ENCODE measurements at places on chromosomes 2 and 18.

DNA sequence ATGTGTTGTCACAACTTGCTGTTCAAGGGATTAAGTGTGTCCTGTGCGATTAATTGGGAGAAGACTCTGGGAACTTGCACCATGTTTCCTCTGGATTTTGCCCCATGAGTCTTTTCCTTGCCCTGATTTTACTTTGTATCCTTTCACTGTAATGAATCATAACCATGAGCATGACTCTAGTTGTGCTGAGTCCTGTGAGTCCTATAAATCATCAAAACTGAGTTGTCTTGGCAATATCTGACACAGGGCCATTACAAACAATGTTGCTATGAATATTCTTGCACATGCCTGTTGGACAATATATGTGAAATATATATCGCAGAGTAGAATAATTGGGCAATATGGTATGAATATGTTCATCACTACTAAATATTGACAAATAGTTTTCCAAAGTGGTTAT is 56.5 kb upstream of the COL5A2 start:
- peak; percentile 75 for DNase-seq

- DNase-seq = no peak
These were observed 40.2 kb downstream of the MBP start for GRCh38 chr18:77092104-77093066.

- DNase-seq = no peak
These were observed 711.4 kb upstream of the ACVR2A start for GRCh38 chr2:147133286-147133908.

DNA sequence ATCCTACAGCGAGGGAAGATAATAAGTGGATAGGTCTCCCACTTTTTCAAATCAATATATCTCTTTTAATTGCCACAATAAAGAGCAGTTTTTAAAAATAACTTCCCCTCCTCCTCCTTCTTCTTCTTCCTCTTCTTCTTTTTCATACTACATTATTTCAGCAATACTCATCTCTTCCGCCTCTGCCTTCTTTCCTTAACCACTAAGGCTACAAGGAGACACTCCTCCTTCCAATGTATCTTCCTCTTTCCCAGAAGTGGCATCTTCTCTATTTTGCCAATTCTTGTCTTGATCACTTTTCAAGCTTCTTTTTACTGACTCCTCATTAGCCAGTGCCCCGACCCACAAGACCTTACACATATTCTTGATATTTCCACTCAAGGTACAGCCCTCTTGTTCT is 546.6 kb upstream of the CHAC2 start:
- DNase-seq = no peak

GRCh38 chr2:128287780-128288735 is 30.6 kb downstream of the HS6ST1 start:
- no peak for DNase-seq

GRCh38 chr2:216535454-216535995 is 36.9 kb downstream of the RPL37A start:
- peak; percentile 92 for DNase-seq

- DNase-seq = peak; percentile 25
These were observed 18.8 kb upstream of the TSPYL6 start for GRCh38 chr2:54274781-54275242.

GRCh38 chr18:36089001-36089400 is 21.6 kb upstream of the RPRD1A start:
- DNase-seq = no peak

DNA sequence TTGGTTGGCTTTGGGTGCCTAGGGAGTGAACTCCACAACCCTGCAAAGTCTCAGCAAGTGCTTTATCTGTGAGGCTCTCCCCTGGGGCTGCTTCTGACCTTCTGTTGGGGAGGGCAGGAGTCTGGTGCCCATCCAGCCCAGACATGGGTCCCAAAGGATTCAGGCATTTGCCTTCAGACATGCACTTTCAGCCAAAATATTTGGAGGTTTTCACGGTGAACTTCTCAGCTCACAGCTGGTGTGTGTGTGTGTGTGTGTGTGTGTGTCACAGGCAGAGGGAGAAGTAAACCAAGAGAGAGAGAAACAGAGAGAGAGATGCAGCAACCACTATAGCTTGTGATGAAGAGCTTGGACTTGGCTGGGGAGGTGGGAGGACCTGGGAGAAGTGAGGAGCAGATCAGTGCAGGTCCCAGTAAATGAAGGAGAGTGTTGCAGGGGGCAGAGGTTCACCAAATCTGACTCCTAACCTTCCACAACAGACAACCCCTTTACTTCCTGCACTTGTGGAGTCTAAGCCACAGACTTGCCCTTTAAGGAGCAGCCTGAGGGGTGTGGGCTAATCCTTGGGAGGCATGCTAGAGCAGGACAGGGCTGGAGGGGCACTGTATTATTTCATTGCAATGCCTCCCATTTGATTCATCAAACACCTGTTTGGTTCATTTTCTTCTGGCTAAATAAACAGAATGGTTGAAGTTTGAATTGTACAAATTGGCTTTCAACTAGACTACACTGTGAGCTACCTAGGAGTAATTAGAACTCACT is 14.1 kb downstream of the SLC9A4 start:
- no peak for DNase-seq

GRCh38 chr2:224175538-224175937 is 136.5 kb upstream of the SERPINE2 start:
- no peak for DNase-seq

DNA sequence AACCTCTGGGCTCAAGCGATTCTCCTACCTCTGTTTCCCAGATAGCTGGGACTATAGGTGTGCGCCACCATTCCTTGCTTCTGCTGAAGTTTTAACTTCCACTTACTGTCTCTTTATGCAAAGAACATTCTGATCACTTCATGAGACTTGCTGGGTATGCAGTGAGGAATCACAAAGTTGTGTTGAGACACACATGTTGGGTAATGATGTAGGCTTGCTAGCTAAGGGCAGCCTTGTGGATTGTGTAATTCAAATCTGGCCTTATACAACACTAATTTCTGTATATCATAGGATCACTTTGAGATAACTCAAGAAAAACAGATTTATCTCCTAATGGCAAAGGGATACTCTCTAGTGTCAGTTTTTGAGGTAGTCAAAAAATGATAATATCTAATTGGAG is 24.2 kb downstream of the XRCC5 start:
- DNase-seq = no peak

DNA sequence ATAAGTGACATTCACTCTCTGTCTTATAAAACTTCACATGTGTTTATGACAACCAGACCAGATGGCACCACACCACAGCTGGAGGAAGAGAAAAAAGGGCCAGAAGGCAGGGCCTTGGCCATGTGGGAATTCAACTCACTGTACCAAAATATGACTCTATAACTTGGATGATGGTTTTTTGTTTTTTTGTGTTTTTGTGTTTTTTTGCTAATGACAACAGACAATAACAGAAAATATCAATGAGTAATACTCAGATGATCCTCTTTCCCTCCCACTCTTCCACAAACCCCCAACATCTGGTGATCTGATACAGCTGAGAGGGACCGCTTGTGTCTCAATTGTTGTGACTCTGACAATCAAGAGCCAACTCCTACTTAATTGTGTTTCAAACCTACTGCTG is 12.4 kb downstream of the NMI start:
- DNase-seq = no peak

GRCh38 chr2:34266908-34267697 is 668.0 kb upstream of the FAM98A start:
- DNase-seq = no peak

DNA sequence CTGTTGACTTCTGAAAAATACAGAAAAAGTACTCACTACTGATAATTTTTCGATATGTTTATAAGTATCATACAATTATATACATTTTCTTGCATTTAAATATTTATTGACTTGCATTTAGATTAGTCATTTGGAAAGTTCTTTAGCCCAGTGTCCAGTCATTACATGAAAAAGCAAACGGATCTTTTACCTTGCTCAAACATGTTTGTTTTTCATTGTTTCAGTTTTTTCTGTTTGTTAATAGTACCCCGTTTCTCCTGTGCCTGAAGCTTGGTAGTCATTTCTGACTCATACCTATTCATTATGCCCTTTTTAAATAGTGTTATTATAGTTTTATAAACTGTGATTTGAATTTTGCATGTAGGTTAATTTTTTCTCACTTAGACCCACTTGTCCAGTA is 28.1 kb downstream of the CEP192 start:
- DNase-seq = peak; percentile 55

GRCh38 chr18:22505141-22505591 is 87.5 kb upstream of the CTAGE1 start:
- peak; percentile 38 for DNase-seq

DNA sequence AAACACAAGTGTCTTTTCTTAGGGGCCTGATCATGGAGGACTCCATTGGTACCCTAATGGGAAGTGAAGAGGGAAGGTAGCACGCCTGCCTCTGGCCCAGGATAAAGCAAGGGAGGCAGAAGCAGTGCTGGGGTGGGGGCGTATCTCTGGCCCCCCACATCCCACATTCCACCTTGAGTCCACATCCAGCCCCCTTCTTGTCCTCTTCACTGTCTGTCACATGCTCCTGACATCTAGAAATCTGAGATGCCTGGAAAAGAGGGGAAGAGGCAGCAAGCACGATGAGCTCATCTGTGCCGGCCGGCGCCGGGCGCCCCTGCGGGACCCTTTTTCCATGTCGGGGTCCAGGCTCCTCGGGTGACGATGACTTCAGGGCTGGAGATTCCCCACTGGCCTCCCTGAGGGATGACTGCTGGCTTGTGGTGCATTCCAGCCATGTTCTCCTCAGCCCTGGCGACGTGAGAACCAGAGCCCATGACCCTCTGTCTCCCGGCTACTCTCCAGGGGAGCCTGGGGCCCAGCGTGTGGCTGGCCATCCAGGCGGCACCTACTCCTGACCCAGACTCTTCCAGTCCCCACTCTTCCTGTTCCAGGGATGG is 277.5 kb downstream of the DYSF start:
- no peak for DNase-seq

GRCh38 chr2:20143263-20143662 is 81.7 kb downstream of the SDC1 start:
- DNase-seq = no peak

DNA sequence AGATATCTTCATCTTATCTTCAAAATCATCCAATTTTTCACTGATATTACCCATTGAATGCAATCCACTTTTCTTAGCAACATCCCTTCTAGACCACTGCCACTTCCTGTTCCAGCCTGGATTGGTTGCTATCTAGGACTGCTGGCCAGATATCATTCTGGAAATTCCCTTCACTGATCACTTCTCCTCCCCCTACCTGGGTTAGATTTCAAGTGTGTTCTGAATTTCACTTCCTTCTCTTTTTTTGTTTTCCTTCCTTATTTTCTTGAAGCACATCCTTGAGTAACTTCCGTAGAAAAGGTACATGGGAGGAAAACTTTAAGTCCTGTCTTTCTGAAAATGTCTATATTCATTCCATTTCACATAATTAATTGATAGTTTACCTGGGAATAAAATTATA is 82.0 kb upstream of the IL1R2 start:
- DNase-seq = no peak

DNA sequence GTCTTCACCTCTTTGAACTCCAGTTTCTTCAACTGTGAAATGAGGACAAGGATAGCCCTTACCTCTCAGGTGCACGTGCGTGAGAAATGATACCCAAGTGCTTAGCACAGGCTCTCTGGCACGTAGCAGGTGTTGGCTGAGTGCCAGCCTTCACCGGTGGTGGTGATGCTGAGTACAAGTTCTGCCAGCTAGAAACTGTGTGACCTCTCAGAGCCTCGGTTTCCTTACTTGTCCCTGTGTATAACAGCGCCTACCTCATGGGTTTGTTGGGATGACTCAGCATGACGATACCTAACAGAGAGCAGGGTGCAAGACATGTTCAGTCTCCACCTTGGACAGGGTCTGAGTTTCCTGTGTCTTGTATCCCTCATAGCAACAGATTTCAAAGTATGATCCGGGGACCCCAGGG is 205.1 kb downstream of the TNS1 start:
- DNase-seq = no peak

DNA sequence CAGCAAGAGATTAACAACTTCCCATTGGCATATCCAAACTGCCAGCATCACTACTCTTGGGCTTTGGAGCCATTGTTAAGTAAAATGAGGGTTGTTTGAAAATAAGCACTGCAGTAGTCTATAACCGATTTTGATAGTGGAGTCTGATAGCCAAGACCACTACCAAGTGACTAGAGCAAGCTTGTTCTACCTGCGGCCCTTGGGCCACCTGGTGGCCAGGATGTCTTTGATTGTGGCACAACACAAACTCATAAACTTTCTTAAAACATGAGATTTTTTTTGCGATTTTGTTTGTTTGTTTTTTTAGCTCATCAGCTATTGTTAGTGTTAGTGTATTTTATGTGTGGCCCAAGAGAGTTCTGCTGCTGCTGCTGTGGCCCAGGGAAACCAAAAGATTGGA is 11.0 kb downstream of the UBE2E3 start:
- no peak for DNase-seq

GRCh38 chr2:119753041-119753929 is 6.4 kb upstream of the PTPN4 start:
- DNase-seq = peak; percentile 66

- no peak for DNase-seq
These were observed 4.1 kb upstream of the CYS1 start for GRCh38 chr2:10084223-10084865.

DNA sequence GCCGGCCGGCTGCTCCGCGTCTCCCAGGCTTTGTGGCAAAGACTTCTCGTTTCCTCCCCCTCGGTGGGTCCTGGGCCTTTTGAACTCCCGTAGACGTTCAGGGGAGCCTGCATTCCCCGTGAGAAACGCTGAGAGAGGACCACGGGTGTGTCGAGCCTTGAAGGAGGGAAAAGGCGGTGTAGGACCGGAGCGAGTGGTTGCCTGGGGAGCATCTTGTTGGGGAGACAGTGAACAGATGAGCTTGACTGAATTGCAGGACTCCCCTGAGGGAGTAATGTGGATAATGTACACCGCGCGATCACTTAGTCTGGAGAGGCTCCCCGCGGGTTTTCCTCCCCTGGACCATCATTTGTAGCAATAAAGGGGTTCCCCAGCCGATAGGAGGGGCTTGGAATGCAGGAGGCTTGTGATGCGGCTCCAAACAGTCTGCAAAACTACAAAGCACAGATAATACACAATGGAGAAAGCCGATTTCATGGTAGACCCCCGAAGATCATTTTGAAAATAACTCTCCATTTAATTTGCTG is 769 bp downstream of the ALMS1 start:
- peak; percentile 42 for DNase-seq

GRCh38 chr2:59560769-59561168 is 992.7 kb downstream of the BCL11A start:
- DNase-seq = no peak

DNA sequence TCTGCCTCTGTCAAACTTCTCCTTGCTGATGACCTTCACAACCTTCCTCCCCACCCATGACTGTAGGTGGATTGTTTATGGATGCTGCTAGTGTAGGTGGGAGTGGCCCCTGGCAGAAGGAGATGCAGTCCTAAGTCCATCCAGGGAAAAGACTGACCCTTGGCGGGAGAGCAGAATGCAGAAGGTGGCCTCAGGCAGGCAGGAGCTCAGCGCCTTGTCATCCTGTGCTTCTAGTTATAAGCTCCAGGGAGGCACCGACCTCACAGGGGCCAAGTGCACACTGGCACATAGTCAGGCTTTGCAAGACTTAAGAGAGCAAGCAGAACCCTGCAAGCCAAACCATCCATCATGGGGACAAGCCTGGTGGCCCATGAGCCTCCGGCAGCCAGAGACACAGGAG is 74.4 kb downstream of the CAPN13 start:
- no peak for DNase-seq
